ENCODE measurements at places on chromosomes 7 and 10.

DNA sequence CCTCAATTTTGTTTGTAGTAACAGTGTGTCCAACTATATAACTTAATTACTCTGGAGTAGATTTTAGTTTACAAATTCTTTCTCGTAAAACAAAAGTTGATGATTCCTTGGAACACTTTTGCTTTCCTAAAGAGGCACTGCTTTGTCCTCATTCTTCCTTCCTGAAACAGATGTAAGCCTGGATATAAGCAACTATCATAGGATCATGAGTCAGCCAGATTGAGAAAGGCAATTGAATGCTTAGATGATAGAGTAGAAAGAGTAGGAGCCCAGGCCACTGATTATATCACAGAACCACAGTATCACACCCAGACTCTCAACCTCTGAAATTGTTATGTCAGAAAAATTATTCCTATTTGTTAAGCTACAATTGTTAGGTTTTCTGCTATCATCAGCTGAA, 69.9 kb downstream of the TMEM106B start:
- DNase-seq, result no peak

DNA sequence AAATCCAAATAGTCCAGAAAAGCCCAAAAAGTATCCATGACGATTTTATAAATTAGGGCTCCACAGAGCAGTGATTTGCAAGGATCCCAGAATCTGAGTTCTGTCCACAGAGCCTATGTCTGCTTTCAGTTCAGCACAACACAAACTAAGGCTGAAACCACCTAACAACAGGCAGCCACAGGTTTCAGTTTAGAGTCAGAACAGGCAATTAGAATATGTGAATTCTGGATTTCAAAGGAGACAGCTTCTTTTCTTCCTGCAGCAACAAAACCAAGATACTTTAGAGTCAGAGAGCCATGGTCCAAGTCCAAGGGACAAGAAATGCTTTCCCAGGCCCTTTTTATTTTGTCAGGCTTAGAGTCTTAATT, 23.6 kb downstream of the IFIT3 start:
- no peak for DNase-seq

GRCh38 chr10:79047875-79048638, 20.7 kb upstream of the ZMIZ1 start:
- no peak for DNase-seq

DNA sequence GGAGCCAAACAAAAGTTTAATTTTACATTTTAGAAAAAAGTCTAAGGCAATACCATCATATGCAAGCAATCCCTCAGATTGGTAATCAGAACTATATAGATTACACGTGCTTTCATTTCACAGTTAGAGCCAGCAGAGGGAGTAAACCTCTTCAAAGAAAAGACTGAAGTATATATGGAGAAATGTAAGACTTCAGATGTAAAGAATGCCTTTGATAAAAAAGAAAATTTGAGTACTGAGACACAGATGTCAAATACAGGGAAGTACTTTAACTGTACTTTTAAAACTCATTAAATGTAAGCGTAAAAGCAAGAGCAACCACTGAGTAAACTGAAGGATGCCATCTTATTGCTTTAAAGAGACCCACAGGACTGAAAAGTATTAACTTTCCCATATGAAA, 101.4 kb upstream of the FAM133B start:
- peak; percentile 49 for DNase-seq

DNA sequence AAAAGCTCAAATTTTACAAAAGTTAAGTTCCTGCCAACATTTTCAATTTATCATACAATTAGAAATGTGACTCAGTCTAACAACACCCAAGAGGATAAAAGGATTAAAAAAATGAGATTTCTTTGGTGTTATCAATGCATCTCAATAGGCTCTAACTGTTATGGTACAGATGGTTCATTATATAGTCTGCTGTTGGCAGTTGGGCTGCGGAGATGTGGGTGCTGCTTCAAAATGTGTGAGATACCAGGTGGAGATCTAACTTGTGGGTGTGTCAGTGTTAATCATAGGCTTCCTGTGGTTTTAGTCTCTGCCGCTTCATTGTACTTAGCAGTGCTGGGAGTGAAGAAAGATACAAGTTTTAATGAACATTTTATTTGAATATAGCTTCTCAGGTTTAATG, 231.2 kb downstream of the EXOC4 start:
- DNase-seq, result no peak

GRCh38 chr10:113497198-113497597, 55.7 kb upstream of the HABP2 start:
- no peak for DNase-seq
